ENCODE measurements at places on chromosomes 2 and 18.

DNA sequence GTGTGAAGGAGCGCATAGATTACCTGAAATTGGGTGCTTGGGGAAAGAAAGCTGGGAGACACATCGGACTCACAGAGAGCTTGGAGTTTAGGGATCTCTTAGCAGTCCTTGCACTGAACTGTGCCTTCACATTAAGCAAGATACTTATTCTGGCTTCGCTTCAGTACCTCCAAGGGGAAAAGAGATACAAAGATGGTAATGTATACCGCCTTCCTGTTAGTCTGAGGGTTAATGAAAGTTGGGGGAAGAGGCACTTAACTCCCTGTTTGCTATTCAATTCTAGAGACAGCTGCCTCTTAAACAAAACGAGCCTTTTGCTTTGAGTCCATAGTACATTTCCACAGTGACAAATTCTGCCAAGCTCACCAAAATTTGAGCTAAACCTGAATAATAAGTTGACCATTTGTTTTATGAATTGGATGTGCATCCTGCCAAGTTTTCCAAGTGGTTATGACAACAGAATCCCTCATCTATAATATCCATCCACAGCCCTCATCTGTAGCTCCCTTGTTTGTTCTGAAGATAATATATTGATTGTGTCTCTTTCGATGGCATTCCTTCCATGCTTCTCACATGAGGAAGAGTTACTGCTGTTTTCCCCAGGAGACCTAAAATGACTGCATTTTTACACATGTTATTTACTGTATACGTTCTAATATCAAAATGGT, 287.1 kb upstream of the ATP5MC3 start:
- no peaks in the 10 kb centered on the region for H3K36me3 ChIP-seq
- no peak overlapping the region for H3K4me3 ChIP-seq
- peaks cover 3% of the 10 kb centered on the region for H3K27me3 ChIP-seq

DNA sequence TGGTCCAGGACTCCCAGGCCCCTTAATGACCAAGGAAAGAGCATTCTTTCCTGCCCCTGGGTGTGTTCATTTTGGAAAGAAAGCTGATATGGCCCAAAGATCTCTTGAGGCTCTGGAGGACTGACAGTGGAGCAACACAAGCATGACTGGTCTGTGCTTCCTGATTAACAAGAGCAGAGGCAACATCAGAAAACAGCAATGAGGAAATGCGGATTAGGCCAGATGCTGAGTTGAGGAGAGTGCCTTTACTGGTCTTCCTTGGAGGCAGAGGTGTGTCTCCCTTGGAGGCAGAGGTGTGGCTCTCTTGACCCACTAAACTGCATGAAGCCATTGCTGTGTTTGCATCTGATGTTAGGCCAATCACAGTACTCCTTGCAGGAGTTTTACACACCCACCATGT, 19.9 kb downstream of the IL36B start:
- H3K36me3 ChIP-seq = no peaks in the 10 kb centered on the region
- no peak for ATAC-seq
- H3K4me1 ChIP-seq = no peaks in the 10 kb centered on the region
- H3K27ac ChIP-seq = no peak overlapping the region
- H3K4me3 ChIP-seq = no peak overlapping the region

DNA sequence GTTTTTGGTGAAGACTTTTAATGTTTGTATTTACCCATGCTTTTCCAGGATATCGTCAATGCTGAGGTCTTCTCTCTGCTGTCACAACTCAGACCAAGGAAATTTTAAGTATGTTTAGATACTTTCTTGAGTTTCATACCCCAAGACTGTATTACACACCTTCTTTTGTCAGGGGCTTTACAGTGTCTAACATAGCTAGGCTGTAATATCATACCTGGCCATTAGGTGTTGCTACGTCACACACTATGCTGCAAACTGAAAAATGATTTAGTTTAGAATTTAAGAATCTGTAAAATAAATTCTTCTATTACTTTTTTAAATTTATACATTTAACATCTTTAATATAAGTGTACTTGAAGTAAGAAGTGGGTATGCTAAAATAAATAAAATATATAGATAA, 358.4 kb upstream of the NRP2 start:
- no peaks in the 10 kb centered on the region for H3K27me3 ChIP-seq
- no peak overlapping the region for H3K27ac ChIP-seq
- no peaks in the 10 kb centered on the region for H3K4me1 ChIP-seq
- no peaks in the 10 kb centered on the region for H3K36me3 ChIP-seq
- ATAC-seq = no peak

DNA sequence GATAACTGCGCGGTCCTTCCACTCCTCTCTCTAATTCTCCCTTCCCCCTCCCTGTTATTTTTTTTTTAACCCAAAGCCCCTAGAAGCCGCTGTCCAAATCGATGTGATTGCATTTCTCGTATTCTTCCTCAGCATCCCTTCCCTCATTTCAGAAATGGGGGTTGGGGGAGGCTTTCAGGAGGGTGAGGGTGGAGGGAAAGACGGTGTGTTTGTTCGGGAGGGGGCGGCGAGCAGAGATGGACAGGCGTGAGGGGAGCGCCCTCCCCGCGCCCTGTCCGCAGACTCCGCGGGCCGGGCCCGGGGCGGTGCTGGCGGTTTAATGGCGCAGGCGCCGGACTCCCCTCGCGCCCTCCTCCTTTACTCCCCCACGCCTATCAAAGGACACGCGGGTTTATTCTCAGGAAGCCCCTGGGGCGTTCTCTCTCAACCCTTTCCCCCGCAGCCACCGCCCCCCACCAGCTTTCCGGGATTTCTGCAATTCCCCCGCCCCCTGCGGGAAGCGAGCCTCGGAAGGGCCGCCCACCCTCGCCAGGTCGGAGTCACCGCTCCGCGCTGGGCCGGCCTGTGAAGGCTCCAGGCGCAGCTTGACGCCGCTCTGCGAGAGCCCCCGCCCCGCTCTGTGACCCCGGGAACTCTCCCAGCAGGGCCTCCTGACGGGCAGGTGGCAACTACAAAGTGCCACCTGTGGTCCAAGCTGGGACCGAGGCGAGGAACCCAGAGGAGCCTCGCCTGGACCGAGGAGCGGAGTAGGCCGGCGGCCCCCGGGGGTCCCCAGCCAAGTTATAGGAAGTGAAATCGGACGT, 981 bp downstream of the ST8SIA3 start:
- H3K27me3 ChIP-seq = peaks cover 49% of the 10 kb centered on the region
- peaks cover 5% of the 10 kb centered on the region for H3K36me3 ChIP-seq
- H3K4me3 ChIP-seq = no peak overlapping the region
- ATAC-seq = no peak
- no peak overlapping the region for H3K27ac ChIP-seq

DNA sequence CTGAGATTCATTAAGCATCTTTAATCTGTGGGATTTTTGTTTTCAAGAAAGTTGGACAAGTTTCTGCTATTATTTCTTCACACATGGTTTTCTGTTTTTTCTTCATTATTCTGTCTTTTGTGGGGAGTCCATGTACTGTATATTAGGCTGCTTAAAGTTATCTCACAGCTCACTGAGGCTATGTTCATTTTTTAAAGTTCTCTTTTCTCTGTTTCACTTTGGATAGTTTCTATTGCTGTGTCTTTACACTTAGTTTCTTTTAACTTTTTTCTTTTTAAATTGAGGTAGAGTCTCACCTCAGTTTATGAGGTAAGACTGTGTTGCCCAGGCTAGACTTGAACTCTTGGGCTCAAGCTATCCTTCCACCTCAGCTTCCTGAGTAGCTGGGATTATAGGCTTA, 8.6 kb downstream of the OSBPL6 start:
- H3K4me1 ChIP-seq = no peaks in the 10 kb centered on the region
- ATAC-seq = no peak
- peaks cover 34% of the 10 kb centered on the region for H3K27me3 ChIP-seq
- H3K4me3 ChIP-seq = no peak overlapping the region

GRCh38 chr2:133314795-133315194, 253.5 kb downstream of the NCKAP5 start:
- ATAC-seq = no peak
- H3K4me3 ChIP-seq = no peak overlapping the region
- H3K4me1 ChIP-seq = no peaks in the 10 kb centered on the region
- H3K36me3 ChIP-seq = no peaks in the 10 kb centered on the region
- H3K27me3 ChIP-seq = peaks cover 3% of the 10 kb centered on the region
- no peak overlapping the region for H3K27ac ChIP-seq

- no peak for ATAC-seq
- no peaks in the 10 kb centered on the region for H3K27me3 ChIP-seq
- H3K27ac ChIP-seq = no peak overlapping the region
- no peaks in the 10 kb centered on the region for H3K4me1 ChIP-seq
- no peaks in the 10 kb centered on the region for H3K36me3 ChIP-seq
- H3K4me3 ChIP-seq = no peak overlapping the region
Measured at GRCh38 chr18:50249576-50249975, 16.7 kb downstream of the CFAP53 start.

- ATAC-seq = no peak
- H3K4me3 ChIP-seq = no peak overlapping the region
- H3K4me1 ChIP-seq = no peaks in the 10 kb centered on the region
- no peaks in the 10 kb centered on the region for H3K36me3 ChIP-seq
- peaks cover 17% of the 10 kb centered on the region for H3K27me3 ChIP-seq
Measured at GRCh38 chr18:8889489-8889888, 184.1 kb downstream of the MTCL1 start.

- peak; percentile 85 for ATAC-seq
- H3K4me3 ChIP-seq = no peak overlapping the region
- H3K27me3 ChIP-seq = no peaks in the 10 kb centered on the region
- peak overlapping the region; percentile 5 for H3K27ac ChIP-seq
Measured at GRCh38 chr18:35624146-35624545, 42.6 kb downstream of the GALNT1 start.

Data from activated T-helper 17 cell treated with anti-CD3 and anti-CD28 coated beads, Interleukin-2, amount 50 U/mL, for 72 hours (primary cell).